Stimulated activated CD4-positive, alpha-beta T cell treated with anti-CD3 and anti-CD28 coated beads, Interleukin-15, amount 100 ng/mL, for 1 hour (primary cell): ENCODE measurements at places on chromosomes 12 and 14.

- no peak for DNase-seq
Observed at GRCh38 chr12:3976351-3976938, 103.2 kb upstream of the PARP11 start.

GRCh38 chr12:114122016-114122415 lies 155.9 kb upstream of the RBM19 start:
- DNase-seq, result no peak

DNA sequence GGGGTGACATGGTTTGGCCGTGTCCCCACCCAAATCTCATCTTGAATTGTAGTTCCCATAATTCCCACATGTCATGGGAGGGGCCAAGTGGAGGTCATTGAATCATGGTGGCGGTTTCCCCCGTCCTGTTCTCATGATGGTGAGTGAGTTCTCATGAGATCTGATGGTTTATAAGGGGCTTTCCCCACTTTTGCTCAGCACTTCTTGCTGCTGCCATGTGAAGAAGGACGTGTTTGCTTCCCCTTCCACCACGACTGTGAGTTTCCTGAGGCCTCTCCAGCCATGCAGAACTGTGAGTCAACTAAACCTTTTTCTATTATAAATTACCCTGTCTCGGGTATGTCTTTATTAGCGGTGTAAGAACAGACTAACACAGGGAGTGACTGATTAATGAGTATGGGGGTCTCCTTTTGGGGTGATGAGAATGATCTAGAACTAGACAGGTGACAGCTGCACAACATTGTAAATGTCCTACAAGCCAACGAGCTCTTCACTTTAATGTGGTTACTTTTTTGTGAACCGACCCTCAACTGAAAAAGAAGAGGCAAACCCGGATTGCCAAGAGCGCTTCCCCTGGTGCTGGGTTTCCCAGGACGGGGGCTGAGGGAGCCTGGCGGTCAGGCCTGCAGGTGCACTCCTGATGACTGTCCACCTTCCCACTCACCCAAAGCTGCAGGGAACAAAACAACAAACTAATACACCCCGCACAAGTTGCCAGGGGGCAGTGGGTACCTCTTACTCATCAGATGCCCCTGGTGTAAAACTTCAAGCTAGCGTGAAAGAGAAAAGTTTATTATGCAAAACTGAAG lies 90.1 kb downstream of the NCOR2 start:
- DNase-seq, result no peak

GRCh38 chr12:4220536-4221257 lies 52.9 kb upstream of the CCND2 start:
- DNase-seq, result no peak

- no peak for DNase-seq
Observed at GRCh38 chr12:95625012-95625411, 73.7 kb upstream of the USP44 start.

DNA sequence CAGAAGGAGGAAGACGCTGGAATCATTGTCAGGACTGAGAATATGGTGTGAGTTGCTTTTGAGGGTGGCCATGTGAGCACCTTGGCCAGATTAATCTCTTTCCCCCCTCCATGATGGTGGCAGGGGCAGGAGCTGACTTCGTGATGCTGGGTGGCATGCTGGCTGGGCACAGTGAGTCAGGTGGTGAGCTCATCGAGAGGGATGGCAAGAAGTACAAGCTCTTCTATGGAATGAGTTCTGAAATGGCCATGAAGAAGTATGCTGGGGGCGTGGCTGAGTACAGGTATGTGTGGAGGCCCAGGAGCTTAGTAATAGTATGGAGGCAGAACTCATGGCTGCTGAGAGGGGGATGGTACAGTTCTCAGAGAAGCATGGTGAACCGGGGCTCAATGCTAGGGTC lies 4.3 kb downstream of the TINF2 start:
- DNase-seq, result no peak

GRCh38 chr14:35576856-35577255 lies 42.9 kb downstream of the INSM2 start:
- no peak for DNase-seq
